Stimulated activated memory B cell treated with anti-CD40 and anti-IgM and Interleukin-4, amounts not matched to agents 10 μg/mL and 1 μg/mL and 100 μg/mL, for 72 hours (primary cell): ENCODE measurements at places on chromosomes 13 and 19.

GRCh38 chr19:347946-348861, 3.6 kb upstream of the MIER2 start:
- no peak for ATAC-seq

DNA sequence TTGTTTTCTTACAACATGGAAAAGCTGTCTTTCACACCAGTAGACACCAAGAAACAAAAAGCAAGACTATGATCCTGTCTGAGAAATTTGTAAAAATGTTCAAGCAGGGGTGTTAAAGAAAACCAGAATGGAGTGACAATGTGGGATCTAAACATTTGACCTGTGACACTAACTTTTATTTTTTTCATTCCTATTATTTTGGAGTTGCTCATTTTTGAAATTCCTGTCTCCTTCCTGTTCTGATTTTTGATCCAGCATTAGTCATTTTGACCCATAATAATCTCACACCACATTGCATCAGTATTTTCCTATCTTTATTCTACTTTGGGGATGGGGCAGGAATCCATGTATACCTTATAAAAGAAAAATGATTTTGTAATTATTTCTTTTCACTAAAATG, 164.2 kb downstream of the DLEU7 start:
- ATAC-seq: no peak

DNA sequence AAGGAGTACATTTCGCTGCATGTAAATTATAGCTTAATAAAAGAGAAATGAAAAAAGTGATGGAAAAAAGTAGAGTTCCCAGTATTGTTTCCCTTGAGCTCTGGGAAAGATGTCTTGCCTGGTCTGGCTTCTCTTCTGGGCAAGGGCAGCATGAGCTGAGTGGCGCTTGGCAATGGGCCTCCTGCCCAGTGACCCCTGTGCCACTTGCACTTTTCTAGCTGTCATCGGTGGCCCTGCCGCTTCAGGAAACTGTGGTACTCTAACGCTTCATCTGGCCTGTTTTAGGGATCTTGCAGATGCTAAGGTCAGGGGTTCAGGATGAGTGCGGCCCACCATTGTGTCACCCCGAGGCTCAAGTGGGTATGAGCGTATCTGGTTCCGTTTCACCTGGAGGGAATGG, 161.4 kb downstream of the MTUS2 start:
- no peak for ATAC-seq

DNA sequence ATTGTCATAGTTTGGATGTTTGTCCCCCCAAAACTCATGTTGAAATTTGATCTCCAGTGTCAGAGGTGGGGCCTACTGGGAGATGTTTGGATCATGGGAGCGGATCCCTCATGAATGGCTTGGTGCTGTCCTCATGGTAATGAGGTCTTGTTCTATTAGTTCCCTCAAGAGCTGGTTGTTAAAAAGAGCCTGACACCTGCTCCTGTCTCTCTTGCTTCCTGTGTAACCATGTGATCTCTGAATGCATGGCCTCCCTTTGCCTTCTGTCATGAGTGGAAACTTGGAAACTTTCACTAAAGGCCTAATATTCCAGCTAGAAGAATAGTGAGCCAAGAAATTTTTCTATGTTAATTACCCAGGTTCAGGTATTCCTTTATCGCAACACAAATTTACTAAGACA, 311.4 kb upstream of the ATXN8OS start:
- no peak for ATAC-seq

DNA sequence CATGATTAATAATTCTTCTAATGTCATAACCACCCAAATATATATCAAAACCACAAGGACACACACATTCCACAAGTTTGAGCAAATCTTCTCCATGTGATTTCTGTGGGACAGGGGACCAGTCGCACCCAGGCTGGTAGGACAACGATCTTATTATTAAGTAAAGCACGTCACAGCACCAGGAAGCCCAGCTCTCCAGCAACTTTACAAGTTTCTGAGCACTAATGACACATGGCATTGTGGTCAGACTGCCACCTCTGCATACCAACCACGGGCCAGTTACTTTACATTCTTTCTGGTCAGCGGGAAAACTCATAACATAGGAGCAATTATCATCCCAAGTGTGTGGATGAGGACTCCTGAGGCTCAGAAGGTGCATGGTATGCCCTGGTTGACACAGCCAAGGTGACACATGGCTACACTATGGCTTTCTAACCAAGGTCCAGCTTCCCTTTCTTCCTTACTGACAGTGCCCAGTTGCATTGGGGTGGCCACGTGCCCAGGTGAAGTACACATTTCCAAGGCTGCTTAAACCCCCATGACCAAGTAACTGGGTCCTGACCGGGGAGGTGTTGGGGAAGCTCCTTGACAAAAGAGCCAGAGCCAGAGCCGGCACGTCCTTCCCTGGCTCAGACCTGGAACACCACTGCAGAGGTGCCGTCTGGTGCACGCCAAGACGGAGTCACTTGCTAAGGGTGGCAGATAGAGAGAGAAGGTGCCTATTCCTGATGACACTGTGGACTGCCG, 27.4 kb downstream of the LATS2 start:
- ATAC-seq: no peak

GRCh38 chr19:38583985-38584305, 33.8 kb downstream of the MAP4K1 start:
- ATAC-seq: no peak

DNA sequence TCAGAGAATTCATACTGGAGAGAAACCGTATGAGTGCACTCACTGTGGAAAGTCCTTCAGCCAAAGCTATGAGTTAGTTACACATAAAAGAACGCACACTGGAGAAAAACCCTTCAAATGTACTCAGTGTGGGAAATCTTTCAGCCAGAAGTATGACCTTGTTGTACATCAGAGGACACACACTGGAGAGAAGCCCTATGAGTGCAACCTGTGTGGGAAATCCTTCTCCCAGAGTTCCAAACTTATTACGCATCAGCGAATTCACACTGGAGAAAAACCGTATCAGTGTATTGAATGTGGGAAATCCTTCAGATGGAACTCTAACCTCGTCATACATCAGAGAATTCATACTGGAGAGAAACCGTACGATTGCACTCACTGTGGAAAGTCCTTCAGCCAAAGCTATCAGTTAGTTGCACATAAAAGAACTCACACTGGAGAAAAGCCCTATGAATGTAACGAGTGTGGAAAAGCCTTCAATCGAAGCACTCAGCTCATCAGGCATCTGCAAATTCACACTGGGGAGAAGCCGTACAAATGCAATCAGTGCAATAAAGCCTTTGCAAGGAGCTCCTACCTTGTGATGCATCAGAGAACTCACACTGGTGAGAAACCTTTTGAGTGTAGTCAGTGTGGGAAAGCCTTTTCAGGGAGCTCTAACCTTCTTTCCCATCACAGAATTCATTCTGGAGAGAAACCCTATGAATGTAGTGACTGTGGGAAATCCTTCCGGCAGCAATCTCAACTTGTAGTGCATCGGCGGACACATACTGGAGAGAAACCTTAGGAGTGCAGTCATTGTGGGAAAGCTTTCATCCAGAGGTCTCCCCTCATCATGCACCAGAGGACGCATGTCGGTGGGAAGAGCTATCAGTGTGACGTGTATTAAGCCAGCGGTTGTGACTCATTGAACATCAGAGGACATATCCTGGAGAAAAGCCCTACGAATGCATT, 16.5 kb upstream of the ZNF8 start:
- no peak for ATAC-seq

DNA sequence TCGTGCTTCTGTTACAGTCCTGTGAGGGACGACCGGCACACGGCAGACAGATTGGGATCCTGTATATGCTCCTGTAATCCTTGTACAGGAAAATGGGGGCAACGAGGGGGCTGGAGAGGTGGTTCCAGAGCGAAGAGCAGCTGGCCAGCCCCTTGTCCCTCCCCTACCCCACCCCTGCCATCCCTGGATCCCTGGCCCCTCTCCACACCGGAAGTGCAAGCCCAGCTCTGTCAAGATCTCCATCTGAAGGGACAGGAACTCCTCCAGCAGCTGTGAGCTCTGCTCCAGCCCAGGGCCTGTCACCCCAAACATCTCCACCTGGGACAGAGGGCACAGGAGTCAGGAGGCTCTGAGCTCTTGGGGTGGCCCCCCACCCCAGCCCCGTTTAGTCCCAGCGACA, 5.5 kb upstream of the CCER2 start:
- ATAC-seq: no peak

- ATAC-seq: no peak
Observed at GRCh38 chr13:61149331-61149730, 266.3 kb downstream of the PCDH20 start.

DNA sequence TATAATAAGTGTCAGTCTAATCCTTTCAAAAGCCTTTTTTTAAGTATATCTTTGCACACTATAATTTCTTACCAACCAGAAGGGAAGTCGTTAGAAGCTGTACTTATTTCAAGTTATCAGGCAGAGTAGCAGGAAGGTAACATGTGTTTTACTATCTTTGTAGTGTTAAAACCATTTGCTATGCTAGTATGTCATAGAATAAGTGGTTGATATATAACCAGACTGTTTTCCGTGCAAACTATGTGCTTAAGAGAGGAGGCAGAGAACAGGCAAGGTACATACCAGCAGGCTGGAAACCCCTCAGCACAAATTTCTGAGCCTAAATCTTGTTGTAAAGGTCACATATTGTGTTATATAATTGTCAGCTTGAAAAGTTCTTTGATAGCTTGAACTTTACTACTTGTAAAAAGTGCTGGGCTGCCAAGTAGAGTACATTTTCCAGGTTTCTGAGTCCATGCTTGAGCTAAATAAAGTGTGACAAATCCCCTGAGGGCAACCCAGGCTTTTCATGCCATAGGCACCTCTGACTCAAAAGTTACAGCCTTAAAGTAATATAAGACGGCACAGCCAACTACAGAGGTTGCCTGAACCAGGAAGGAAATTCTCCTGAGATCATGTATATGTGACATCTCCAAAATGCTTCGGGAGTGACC, 1297.4 kb downstream of the PCDH9 start:
- no peak for ATAC-seq

- no peak for ATAC-seq
Observed at GRCh38 chr19:47742634-47743033, 2.7 kb upstream of the NOP53 start.

GRCh38 chr19:50894478-50895356, 16.5 kb downstream of the KLK4 start:
- ATAC-seq: no peak
